Islet precursor cell (in vitro differentiated cells): ENCODE measurements at places on chromosomes 3 and 15.

GRCh38 chr3:2659896-2660295, 450.3 kb downstream of the IL5RA start:
- DNase-seq = no peak

DNA sequence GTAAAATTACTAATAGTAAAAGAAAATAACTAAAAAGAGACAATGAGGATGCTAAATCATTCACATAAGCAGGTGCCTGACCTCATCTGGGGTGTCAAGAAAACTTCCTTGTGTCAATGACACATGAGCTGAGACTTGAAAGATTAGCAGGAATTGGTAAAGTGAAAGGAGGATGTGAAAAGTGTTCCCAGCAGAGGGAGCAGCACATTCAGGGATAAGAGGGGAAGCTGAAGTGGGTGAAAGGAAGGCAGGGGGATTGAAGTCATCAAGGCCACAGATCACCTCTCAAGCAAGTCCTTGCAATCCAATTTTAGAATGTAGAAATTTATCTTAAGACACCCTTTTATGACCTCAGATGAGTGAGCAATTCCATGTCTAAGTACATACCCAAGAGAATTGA, 60.2 kb upstream of the ACP3 start:
- DNase-seq = peak; percentile 74

GRCh38 chr15:67125589-67126502, 60.4 kb downstream of the SMAD3 start:
- peak; percentile 67 for DNase-seq

GRCh38 chr3:193040836-193041672, 123.4 kb upstream of the MB21D2 start:
- no peak for DNase-seq

GRCh38 chr15:98413933-98414546, 234.3 kb upstream of the IGF1R start:
- DNase-seq = no peak

GRCh38 chr15:40743485-40743901, 11.6 kb downstream of the RMDN3 start:
- no peak for DNase-seq

- DNase-seq = no peak
Measured at GRCh38 chr3:102195198-102195948, 239.4 kb upstream of the ZPLD1 start.

GRCh38 chr15:56965231-56966013, 47.0 kb downstream of the TCF12 start:
- DNase-seq = no peak

DNA sequence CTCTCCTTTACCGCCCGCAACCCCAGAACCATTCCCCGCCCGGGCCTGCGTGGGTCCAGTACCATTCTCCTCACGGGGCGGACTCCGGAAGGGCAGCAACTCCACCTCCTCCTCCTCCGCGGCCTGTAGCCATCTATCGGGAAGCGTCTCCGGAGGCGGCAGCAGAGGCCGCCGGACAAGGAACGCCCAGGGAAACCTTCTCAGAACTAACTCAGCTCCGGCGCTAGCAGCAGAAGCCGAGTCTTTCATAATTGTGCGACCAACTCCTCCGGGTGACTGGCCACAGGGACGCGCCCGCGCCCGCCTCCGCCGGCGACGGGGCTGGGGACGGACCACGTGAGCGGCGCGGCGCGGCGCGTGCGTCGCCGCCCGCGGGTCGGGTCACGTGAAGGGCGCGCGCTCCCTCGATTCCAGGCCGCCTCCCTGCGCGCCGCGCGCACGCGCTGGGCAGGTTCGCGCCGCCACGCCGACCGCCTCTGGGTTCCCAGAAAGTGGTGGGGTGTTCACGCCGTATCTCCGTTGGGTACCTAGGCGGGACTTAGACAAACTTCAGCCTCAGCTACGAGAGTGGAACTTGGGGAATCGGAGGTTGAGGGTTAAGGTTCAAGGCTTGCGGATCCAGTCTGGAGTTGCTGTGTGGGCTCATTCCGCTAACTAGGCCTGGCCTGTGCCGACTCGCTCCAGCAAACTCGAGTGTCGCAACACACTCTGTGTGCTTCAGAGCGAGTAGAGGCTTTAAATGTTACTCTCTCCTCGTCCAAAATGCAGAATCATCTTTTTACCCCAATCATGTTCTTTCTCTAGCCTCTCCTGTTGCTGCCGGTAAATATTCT, at the start of gene TRPM7:
TSS of gene TRPM7 (minus strand) at position 329 of the 833 bp plus-strand sequence. CDS start at position 65, 264 bp downstream.
- DNase-seq = peak; percentile 88

- DNase-seq = no peak
Measured at GRCh38 chr3:23762759-23763477, 42.8 kb upstream of the UBE2E1 start.

GRCh38 chr15:75554717-75555116, 24.4 kb downstream of the PTPN9 start:
- no peak for DNase-seq

- DNase-seq = no peak
Measured at GRCh38 chr3:30232142-30232541, 374.3 kb upstream of the TGFBR2 start.

DNA sequence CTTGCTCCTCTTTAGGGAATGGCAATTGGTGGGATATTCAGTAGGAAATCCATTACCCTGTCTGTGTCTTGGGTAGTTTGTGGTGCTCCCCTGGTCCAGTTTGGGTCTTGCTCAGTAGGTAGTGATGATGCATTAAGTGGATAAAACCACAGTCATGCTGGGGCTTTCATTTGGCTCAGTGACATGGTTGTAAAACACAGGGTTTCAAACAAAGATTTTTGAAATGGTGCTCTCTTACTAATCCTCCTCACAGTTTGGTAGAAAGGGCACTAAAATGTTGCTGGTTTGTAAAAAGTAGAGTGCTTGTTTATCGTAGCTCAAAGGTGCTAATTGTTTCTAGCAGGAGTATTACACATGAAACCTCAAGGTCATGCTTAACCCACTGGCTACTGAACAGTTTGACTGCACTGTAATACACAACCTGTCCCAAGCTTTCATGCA, 22.9 kb downstream of the BBX start:
- DNase-seq = no peak

DNA sequence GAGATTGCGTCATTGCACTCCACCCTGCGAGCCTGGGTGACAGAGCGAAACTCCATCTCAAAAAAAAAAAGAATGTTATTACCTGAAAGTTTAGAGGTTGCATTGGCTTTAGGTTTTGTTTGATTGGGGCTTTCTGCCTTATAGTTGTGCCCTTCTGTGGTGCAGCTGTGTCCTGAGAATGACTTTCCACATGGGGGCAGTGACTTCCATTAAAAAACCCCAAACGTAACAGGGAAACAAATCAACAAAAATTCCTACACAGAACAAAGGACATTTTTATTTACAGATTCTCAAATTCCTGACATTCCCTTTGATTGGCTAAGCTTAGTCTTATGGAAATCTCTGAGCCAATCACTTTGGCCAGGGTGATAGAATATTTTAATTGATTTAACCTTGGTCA, 154.1 kb upstream of the GPR149 start:
- no peak for DNase-seq

GRCh38 chr3:18739099-18739433, 313.9 kb upstream of the SATB1 start:
- DNase-seq = no peak

DNA sequence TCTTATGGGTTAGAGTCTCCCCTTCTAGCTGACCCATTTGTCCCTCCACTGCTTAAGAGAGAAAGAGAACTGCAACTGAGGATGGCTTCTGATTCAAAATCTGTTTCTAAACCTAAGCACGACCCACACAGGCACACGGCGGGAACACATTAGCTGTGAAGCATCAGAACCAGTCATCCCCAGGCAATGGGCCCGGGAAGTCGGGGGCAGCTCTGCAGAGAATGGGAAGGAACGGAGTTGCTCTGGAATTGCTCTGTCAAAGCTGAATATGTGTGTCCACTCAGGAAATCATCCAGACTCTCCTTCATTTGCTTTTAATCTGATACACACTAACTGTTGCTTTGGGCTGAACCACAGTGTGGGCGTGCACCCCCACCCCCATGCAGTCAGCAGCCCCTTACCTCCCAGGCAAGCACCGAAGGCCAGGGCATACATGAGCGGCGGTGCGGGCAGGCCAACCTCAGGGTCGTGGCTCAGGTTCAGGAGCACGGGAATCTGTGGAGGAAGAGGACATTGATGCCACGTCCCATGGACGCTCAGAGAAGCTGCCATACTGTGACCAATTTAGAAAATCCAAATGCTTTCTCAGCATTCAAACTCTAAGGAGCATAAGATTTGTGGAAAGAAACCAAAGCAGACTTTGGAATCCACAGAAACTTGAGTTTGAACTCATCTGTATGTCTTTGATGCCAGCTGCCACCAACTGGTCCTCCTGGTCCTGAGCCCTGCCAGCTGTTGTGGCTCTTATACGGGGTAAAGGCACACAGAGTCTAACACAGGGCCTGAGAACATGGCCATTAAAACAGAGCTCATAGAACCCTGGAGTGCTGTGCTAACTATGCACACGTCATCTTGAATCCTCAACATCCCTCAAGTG, 247.9 kb downstream of the OCA2 start:
- DNase-seq = peak; percentile 24

- no peak for DNase-seq
Measured at GRCh38 chr3:101602731-101603130, 28.8 kb downstream of the PCNP start.

GRCh38 chr15:85615930-85616329, 178.8 kb downstream of the KLHL25 start:
- DNase-seq = peak; percentile 60

DNA sequence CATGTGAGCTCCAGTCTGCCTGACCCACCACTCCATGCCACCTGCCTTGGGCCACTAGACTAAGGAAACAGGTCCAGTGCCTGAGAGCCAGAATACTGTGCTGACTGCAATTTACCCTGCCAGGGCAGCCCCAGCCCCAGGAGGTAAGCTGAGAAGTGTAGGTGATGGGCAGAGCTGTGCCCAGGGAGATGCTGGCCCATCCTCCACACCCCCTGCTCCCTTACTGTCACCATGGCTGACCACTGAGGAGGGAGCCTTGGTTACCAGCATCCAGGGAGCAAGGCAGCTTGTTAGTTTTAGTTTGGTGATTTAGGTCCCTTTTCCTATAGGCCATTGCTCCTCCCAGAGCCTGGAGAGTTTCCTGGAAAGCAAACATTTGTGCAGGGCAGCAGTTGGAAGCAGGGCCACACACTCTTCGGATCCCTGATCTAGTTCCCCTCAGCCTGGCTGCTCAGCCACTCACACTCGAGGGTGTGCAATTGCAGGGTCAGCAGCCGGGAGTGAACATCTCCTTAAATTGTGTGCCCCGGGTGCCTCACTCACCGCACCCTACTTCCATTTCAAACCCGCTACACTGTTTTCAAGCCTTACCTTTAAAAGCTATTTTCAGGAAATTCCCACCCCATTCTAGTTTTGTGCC, 2.0 kb downstream of the GALNT15 start:
- no peak for DNase-seq

DNA sequence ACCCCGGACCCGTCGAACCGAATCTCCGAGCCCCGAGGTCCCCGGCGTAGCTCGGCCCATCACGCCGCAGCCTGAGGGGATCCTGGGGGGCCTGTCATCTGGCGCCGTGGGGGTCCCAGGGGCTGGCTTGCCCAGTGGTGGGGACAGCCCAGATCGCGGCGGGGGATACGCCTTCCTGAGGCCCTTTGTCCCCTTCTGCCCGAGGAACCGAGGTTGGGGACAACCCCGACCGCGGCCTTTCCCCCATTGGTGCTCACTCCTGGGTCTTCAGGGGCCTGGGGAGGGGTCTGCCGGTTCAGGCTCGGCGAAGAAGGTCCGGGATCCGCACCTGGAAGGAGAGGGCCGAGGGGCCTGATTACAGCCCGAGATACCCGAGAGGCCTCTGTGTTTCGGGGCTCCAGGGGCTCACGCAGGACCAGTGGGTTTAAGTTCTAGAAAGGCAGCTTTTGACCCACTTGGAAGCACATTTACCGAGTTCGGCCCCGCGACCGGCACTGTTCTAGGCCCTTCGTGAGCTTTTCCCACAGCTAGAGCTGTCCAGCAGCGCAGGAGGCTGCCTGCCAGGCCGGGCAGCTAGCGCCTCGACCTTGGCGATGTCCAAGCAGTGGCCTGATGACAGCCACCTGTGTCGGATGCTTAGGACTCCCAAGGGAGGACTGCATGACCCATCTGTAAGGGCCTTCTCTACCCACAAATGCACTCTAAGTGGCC, 504 bp downstream of the ABHD2 start:
- DNase-seq = peak; percentile 59

- no peak for DNase-seq
Measured at GRCh38 chr15:74626752-74627692, 11.4 kb downstream of the CLK3 start.

- no peak for DNase-seq
Measured at GRCh38 chr15:77532067-77532710, 100.5 kb downstream of the LINGO1 start.

DNA sequence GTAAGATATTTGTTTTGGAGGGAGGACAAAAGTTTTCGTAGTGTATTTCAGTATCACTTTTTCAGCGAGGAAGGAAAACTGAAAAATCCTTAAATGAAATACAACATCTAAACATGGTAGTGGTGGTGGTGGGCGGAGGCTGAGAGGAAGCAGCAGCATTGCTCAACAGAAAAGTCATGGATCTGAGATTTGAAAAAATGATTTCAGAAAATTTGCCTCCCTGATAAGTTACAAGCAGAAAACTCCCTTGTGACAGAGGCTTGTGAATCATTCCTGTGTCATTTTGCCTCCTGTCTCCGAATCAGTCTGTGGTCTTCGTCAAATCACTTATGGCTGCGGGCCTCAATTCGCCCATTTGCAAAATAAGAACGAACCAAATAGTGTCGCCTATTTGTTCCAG, 965 bp upstream of the CRBN start:
- DNase-seq = no peak

- no peak for DNase-seq
Measured at GRCh38 chr3:23811919-23812318, 6.2 kb downstream of the UBE2E1 start.

DNA sequence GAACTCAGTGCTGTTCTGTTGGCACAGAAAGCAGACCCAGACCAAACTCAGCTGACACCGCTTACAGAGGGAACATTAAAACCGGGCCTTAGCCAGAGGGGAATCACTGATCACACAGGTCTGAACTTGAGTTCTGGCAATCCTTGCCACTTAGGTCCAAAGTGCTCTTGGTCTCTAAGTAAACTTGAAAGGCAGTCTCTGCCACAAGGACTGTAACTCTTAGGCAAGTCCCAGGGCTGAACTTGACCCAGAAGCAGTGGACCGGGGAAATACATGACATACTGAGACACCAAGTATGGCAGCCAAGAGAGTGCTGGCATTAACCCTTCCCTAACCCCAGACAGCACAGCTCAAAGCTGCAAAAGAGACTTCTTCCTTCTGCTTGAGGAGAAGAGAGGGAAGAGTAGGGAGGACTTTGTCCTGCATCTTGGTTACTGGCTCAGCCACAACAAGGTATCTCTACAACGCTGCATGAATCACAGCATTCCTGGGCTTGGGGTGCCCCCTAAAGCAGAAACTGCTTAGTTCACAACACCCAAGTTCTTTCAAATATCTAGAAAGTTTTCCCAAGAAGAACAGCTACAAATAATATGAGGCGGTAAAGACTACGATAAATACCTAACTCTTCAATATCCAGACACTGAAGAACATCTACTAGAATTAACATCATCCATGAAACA, 32.5 kb downstream of the NAALADL2 start:
- no peak for DNase-seq

- DNase-seq = no peak
Measured at GRCh38 chr3:25091934-25092333, 336.1 kb upstream of the RARB start.
